ENCODE measurements at places on chromosomes 2 and 18. TPM values are rescaled to one million over a fixed set of nuclear protein-coding genes. Genes with fewer than 3 reads are reported as not detected.

SEMA4F gene
- 8.2 TPM for total RNA-seq

OBSL1 gene
- total RNA-seq, result not detected

GRCh38 chr2:67289921-67290371, 107.2 kb upstream of the ETAA1 start:
- no peaks in the 10 kb centered on the region for H3K36me3 ChIP-seq
- no peak for DNase-seq
- H3K4me3 ChIP-seq, result no peak overlapping the region
- H3K4me1 ChIP-seq, result no peaks in the 10 kb centered on the region

GRCh38 chr2:8611700-8612099, 70.2 kb upstream of the ID2 start:
- H3K4me1 ChIP-seq, result peaks cover 25% of the 10 kb centered on the region
- H3K27ac ChIP-seq, result no peak overlapping the region

SOCS6 gene
- 2.1 TPM for total RNA-seq

DNA sequence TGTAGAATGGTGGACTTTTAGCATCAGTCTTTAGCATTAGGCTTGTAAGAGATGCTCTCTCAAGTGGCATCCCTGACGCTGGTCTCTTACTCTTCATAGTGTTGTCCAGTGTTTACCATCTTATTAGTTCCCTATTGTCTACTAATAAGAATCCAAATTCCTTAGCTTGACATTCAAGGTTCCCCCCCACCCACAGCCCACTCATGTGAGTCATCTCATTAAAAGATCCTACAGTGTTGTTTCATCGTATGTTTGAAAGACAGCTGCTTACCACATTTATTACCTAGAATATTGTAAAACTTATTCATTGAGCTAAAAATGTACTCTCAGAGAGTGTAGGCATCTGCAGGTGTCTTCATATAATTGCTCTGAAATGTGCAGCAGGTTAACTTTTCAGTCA, 28.5 kb downstream of the EIF5B start:
- H3K27me3 ChIP-seq, result no peaks in the 10 kb centered on the region
- DNase-seq, result no peak
- peaks cover 59% of the 10 kb centered on the region for H3K36me3 ChIP-seq
- no peak overlapping the region for H3K27ac ChIP-seq

- no peaks in the 10 kb centered on the region for H3K27me3 ChIP-seq
- no peaks in the 10 kb centered on the region for H3K4me1 ChIP-seq
- no peak overlapping the region for H3K4me3 ChIP-seq
- DNase-seq, result no peak
- no peak overlapping the region for H3K27ac ChIP-seq
Observed at GRCh38 chr2:178949584-178949983, 100.4 kb downstream of the CCDC141 start.

APCDD1 gene
- total RNA-seq, result not detected

- H3K36me3 ChIP-seq, result peaks cover 54% of the 10 kb centered on the region
- H3K4me3 ChIP-seq, result no peak overlapping the region
- H3K27me3 ChIP-seq, result no peaks in the 10 kb centered on the region
- DNase-seq, result no peak
- peaks cover 6% of the 10 kb centered on the region for H3K4me1 ChIP-seq
Observed at GRCh38 chr2:71423817-71424420, 29.4 kb upstream of the DYSF start.

- peaks cover 2% of the 10 kb centered on the region for H3K27me3 ChIP-seq
- no peak overlapping the region for H3K4me3 ChIP-seq
- H3K27ac ChIP-seq, result no peak overlapping the region
- DNase-seq, result no peak
- H3K4me1 ChIP-seq, result no peaks in the 10 kb centered on the region
Observed at GRCh38 chr2:62382122-62382521, 123.9 kb downstream of the TMEM17 start.

GRCh38 chr18:46627136-46627535, 29.9 kb downstream of the LOXHD1 start:
- H3K4me1 ChIP-seq, result peaks cover 40% of the 10 kb centered on the region
- H3K4me3 ChIP-seq, result no peak overlapping the region
- no peaks in the 10 kb centered on the region for H3K36me3 ChIP-seq
- H3K27me3 ChIP-seq, result peaks cover 10% of the 10 kb centered on the region
- H3K27ac ChIP-seq, result no peak overlapping the region
- DNase-seq, result no peak

CRYBA2 gene
- not detected for total RNA-seq

DNA sequence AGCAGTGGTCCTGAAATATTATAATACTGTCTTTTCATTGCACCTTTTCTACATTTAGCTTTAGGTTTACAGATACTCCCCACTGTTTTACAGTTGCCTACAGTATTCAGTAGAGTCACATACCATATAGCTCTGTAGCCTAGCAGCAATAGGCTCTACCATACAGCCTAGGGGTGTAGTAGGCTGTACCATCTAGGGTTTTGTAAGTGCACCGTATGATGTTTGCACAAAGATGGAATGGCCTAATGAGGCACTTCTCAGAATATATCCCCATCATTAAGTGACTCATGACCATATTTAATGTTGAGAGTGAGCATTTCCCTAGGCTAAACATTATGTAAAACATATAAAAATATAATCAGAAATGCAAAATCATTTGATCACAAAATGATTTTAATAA, 511.3 kb upstream of the RAB12 start:
- H3K36me3 ChIP-seq, result no peaks in the 10 kb centered on the region
- H3K4me1 ChIP-seq, result no peaks in the 10 kb centered on the region
- H3K27me3 ChIP-seq, result no peaks in the 10 kb centered on the region
